ENCODE measurements at places on chromosomes 4 and X. TPM values are rescaled to one million over a fixed set of nuclear protein-coding genes. Genes with fewer than 3 reads are reported as not detected.

DNA sequence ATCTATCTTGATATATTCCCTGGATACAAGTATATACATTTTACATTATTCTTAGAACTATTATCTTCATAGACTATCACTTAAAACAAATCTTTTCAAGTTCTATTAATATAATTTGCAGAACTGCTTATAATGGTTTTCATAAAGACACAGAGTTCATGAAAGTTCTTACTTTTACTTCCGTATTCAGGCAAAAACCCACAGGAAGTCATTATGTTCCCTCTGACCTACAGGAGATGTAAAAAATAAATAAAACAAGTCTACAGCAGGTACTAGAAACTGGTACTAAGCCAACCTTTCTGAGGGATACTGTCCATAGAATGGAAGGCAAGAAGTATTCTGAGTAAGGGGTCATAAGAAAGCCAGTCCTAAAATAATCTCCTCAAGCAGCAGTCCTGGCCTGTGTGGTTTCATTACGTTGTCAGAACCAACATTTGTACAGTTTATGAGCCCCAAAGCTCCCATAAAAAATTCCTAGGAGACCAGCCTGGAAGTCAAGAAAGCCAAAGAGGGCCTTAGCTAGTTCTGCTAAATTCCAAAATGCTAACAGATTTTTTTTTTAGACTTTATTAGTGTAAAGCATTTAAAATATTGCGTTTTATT, 68.6 kb downstream of the CAMK2D start:
- DNase-seq, result no peak

- no peak for DNase-seq
Measured at GRCh38 chr4:156177941-156178340, 224.3 kb upstream of the CTSO start.

DNA sequence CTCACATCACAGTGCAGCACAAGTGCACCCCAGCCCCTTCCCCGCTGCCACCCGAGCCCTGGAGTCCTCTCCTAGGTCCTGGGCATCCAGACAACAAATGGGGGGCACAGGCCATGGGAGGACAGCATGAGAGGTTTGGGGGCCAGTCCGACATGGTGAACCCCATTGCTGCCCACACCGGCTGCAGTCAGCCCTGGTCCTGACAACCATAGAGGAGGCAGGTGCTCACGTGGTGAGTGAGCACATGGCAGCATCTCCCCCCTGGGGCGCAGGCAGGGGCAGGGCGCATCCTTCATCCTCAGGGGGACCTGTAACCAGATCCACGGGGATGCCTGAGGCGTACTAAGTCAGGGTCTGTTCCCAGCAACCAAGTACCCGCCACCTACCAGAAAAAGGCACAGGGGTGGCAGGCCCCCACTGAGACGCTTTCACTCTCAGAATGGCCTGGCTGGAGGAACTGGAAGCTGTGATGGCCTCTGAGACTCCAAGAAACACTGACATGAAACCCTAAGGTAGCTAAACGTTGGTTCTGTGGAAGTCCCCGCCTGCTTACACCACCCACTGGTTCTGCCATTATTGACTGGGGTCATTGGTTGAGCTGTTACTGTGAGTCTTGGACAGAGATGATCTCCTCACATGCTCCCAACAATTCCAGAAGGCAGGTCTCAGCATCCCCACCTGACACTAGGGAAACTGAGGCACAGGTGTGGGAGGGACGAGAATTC, 6.5 kb downstream of the ZFYVE28 start:
- no peak for DNase-seq

DNA sequence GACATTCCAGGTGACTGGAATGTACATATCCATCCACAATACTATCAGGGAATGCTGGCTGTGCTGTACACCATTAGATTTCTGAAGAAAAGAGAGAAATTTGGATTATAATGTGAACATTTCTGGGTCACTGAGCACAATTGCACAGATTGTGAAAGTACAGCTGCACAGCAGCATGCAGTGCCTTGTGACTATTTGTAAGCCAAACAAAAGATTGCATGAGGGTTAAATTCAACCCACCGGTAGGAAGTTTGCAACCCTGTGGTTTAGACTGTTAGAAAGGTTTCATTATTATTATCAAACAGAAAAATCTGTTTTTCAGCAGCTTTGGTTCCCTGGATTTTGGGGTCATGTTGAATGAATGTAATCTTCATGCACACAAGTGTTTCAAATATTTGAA, 24.5 kb downstream of the DDIT4L start:
- peak; percentile 50 for DNase-seq

DNA sequence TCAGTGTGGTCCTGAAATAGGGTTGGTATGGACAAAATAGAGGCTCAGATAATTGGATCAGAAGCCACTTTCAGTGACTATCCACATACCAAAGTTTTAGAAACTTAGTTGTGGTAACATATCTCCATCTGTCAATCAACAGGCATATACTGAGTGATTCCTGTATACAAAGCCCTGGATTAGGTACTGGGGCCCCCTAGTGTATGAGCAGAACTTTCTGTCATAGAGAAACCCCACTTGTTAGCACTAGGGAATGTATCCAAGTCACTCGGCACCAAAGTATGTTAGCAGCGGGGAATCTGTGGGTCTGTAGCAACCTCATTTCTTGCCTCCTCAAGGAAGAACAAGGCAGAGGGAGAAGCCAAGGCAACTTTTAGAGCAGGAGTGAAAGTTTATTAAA, 50.7 kb downstream of the MAP7D3 start:
- no peak for DNase-seq

- peak; percentile 53 for DNase-seq
Measured at GRCh38 chrX:65581661-65582339, 47.2 kb upstream of the LAS1L start.

Gene FBXO8
- total RNA-seq, result 33.9 TPM

Data from renal cortical epithelial cell (primary cell).